ENCODE measurements at places on chromosomes 4 and X. TPM values are rescaled to one million over a fixed set of nuclear protein-coding genes. Genes with fewer than 3 reads are reported as not detected.

DNA sequence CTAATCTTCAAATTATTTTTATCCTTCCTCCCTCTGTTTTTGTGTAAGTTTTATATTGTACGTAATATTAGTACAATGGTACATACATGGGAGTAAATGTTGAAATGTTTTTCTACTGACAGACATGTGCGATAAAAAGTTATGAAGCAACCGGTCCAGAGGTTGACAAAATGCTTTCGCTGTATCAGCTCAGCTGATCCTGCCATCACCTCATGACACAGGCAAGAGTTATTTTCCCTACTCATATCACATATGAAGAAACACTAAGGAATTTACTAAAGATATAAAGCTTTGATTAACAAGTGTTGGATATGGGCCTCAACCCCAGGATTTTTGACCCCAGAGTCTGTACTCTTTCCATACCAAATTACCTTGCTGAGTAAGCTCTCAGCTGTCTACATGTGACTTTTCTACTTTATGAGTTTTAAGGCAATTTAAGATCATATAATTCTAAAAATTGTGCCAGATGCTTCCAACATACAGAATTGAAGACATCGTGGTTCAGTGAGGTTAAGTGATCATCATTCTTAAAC is 50.0 kb downstream of the CLCN5 start:
- DNase-seq = no peak

DNA sequence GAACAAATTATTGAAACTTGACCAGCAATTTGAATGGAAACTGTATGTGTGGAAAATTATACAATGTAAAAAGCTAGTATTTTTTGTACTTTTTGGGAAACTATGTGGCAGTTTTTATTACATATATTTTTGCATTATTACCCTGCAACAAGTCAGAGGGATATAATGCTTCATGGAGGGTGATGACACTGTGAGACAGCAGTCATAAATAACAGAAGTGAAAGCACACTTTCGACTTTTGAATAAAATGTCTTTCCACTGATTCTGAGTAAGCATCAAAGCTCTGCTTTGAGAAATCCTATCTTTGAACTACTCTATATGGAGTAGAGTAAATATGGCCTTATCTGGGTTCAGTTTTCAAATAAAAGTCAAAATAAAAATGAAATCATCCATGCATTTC is 122.6 kb upstream of the PABPC4L start:
- DNase-seq = no peak

The STEEP1 gene
- 42.2 TPM for total RNA-seq

GRCh38 chr4:141501395-141501794 is 135.0 kb upstream of the IL15 start:
- no peak for DNase-seq

The PAGE2B gene
- total RNA-seq = not detected

GRCh38 chrX:67563469-67564448 is 19.9 kb downstream of the AR start:
- DNase-seq = no peak

The DCAF12L1 gene
- total RNA-seq = not detected

The MAGED2 gene
- 69.5 TPM for total RNA-seq

GRCh38 chr4:154836030-154836429 is 55.0 kb downstream of the RBM46 start:
- no peak for DNase-seq

The BRS3 gene
- not detected for total RNA-seq

- DNase-seq = no peak
Measured at GRCh38 chr4:21628116-21628670, 320.4 kb downstream of the KCNIP4 start.

DNA sequence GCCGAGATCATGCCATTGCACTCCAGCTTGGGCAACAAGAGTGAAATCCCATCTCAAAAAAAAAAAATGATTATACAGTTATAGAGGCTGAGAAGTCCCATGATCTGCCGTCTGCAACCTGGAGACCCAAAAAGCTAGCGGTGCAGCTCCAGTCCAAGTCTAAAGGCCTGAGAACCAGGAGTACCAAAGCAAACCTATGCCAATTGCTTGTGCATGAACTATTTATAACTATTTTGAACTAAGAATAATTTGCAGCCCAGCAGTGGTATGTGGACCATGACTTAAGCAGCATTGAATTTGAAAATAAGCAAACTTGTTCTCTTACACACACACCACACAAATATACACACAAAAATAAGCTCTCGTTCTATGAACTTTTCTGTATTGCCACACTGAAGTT is 51.8 kb downstream of the TASL start:
- no peak for DNase-seq

DNA sequence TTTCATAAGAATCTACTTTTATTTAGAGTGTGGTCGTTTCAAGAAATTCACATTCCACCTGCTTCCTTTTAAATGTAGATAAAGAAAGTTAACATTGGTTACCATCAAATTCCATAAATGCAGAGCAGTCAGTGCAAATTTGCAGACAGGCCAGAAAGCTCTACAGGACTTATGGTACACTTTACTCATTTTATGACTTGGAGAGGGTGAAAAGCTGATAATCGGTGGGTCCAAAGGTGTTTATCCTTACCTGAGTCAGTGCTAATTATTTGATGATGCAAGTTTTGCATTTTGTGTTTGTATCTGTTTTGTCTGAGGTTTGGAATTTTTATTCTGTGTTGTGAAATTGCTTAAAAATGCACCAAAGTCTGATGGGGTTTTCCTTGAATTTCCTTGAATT is 193.3 kb downstream of the PALLD start:
- DNase-seq = no peak

DNA sequence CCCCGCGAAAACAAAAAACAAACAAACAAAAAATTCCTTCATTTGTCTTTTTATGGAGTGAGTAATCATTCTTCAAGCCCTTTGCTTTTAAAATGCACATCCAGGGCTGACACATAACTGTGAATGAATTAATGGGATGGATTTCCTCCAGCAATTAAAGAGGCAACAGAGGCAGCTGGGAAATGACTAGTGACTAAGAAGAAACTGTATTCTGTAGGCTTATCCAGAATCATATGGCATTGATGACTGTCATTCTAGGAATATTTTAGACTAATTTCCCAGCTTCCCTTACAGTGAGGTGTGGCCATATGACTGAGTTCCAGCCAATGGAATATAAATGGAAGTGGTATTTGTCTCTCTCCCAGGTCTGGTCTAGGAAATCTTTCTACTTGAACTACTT is 46.8 kb upstream of the PDE5A start:
- no peak for DNase-seq

GRCh38 chr4:123265443-123265842 is 131.2 kb upstream of the SPRY1 start:
- DNase-seq = no peak

- no peak for DNase-seq
Measured at GRCh38 chr4:97153042-97153441, 990.2 kb downstream of the STPG2 start.

The PAGE2 gene
- total RNA-seq = not detected

GRCh38 chr4:166499820-166500219 is 626.8 kb downstream of the TLL1 start:
- no peak for DNase-seq

The SMAD1 gene
- 24.1 TPM for total RNA-seq

DNA sequence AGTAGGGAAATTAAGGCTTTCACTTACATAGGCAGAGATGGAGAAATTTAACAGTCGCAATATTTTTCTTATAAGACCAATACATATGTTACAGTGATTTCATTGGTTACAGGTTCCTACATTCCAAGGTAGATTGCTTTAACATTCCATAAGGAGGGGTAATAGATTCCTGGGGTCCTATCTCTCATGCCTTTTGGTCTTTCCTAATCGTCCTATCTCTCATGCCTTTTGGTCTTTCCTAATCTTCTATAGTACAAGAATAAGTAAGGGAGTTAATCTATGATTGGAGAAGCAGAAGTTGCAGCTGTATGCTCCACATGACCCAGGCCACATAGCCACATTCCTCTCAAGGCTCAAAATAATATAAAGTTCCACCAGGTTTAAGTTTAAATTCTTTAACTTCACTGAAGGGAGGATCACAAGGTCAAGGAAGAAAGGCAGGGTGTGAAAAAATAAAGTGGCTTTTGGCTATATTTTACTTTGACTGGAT is 285.0 kb upstream of the BOD1L1 start:
- DNase-seq = no peak

DNA sequence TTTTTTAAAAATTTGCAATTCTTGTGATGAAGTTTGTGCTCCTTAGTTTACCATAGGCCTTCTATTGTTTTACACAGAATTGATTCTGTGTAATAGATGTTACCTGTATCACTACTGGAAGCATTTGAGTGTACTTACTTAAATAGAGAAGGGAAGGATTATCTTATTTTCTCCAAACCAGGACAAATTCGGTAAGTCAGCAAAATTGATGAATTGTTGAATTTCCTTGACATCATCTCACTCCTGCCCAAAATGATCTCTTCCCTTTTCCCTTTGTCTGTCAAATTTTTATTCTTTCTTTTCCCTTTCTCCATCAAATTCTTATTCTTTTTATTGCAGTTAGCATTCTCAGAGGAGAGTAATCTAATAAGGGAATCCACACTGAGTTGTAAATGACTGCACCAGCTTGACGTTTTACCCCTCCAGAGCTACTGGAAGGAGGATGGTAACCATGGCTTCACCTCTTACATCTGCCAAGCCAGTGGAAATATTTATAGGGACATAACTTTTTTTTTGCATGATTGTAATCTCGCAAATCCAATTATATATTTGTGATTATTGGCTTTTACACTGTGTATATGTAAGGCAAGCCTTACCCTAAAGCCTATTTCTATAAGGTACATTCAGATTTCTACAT is 42.6 kb upstream of the HAND2 start:
- no peak for DNase-seq

DNA sequence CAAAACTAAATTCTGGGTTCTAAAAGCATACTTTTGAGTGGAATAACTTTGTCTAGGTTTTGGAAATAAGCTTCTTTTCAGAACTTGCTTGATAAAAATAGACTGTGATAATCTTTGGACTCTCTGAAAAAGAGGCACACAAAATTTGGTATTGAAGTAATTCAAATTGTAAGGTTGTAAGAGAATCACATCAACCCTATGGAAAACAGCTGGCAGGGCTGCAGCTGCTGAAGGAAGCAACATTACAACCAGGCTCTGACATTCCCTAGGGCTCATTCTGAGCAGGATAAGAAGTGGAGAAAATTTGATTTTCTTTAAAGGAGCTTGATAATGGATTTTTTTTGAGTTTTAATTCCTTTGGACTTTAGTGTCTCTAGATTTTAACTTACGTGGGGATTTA is 147.6 kb downstream of the FSTL5 start:
- DNase-seq = no peak

DNA sequence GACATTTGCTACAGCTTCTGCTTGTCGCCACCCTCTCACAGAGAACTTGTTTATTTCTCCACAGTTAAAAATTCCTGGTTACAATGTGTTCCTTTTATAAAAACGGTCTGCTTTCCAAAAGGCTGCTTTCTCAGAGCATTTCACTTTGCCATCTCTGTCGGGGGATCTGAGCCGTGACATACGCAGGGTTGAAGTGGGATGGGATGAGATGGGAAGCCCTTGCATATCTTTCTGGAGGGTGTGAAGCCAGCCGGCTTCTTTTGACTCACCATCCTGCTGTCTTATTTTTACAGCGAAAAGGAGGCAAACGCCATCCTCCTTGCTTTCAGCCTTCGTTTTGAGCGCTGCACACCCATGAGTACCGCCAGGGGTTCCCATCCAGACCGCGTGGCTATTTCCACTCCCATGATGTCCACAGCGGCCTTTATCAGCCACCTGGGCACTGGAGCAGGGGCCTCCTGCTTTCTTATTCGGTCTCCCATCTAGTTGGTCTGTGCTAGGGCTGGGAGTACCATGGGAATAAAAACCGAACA is 99.8 kb upstream of the GATB start:
- no peak for DNase-seq

GRCh38 chr4:81757691-81758090 is 286.0 kb upstream of the RASGEF1B start:
- DNase-seq = no peak

DNA sequence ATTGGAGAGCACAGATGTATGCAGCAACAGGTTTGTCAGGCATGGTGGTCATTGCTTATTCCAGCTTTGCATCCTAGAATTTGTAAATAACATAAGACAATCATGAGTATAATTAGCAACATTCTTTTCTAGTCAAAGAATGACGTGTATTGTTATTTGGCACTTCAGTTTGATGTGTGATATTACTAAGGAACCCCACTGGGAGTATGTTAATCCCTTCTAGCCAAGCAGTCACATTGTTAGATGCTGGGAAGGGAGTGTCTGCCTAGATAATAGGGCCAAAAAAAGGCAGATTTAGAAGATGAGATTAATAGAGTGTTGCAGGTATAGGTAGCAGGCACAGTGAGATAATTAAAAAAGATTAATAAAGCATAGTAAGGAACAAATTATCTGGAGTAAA is 159.2 kb upstream of the WDFY3 start:
- no peak for DNase-seq

The SPACA5B gene
- not detected for total RNA-seq

- no peak for DNase-seq
Measured at GRCh38 chr4:140611854-140612253, 43.1 kb upstream of the UCP1 start.

The EDNRA gene
- 0.13 TPM for total RNA-seq

DNA sequence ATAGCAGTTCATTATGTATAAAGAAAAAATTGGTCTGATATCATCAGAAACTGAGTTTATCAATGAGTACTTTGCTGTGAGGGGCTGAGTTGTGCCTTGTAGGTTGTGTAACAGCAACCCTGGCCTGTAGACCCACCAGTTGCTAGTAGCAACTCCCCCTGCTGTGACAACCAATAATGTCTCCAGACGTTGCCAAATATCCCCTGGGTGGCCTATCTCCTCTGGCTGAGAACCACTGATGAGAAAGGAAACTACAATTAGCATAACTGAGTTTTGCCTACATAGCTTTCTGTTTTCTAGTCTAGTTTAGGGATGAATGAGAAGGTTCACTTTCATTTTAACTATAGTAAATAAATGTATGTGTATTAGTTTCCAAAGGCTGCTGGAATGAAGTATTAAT is 234.1 kb downstream of the CPE start:
- no peak for DNase-seq

DNA sequence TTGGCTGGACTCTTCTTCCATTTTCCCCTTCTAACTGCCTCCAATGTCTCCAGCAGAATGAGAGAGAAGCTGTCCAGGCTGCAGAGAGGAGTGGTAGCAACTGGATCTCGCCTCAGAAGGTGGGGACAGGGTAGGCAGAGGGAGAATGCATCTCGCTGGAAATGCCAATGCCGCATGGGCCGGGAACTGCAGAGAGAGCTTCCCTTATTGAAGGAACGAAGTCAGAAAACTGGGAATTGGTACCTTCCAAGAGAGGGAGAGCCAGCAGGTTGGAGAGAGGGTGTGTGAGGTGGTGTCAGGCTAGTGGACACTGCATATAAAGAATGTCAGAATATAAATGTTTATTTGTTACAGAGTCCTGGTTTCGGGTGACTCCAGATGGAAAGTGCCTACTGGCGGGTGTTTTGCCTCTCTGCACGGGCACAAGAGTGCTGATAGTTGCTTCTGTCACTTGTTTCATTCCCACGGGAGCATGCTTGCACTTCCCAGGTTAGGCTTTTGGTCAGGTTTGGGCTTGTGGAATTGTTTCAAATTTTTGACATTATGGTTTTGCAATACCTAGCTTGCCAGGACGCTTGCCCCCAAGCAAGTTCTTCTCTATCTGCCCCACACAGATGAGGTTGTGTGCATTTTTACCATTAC is 156.8 kb upstream of the STS start:
- no peak for DNase-seq

GRCh38 chr4:74583757-74584156 is 138.8 kb downstream of the AREG start:
- DNase-seq = no peak
